Activated CD4-positive, alpha-beta memory T cell treated with anti-CD3 and anti-CD28 coated beads for 36 hours (primary cell): ENCODE measurements at places on chromosomes 7 and 10.
A peak's percentile ranks its signal among the peaks of the same experiment; 100 is the strongest.

DNA sequence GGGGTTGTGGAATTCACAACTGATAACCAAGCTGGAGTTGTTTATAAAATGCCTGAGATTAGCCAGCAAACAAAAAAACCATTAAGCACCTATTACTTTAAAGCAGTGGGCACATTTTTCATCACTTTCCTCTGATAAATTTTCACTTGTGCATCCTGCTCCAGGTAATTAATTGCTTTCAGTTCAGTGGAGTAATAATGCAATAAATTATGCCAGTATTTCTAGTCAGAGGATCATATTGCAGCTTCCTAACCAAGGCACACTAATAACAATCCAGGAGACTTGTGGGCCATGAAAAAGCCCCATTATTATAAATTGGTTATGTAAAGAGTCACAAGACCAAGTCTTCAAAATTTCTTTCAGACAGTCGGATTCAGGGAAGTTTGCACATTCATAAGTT is 193.2 kb downstream of the LRMDA start:
- DNase-seq, result no peak

DNA sequence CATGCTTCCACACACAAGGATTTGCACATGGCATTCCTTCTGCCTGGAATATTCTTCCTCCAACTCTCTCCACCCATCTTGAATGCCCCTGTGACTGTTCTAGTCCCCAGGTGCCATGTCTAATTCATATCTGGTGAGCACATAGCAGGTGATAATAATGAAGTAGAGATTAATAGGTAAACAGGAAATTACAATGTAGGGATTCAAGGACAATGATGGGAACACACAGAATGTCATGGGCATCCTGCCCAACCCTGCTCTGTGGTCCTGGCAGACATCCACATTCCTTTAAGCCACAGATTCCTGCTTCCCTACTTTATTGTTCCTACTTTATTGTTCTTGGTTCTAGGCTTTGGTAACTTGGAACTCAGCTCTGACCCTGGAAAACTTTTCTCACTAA is 115.8 kb downstream of the THSD7A start:
- DNase-seq, result no peak

DNA sequence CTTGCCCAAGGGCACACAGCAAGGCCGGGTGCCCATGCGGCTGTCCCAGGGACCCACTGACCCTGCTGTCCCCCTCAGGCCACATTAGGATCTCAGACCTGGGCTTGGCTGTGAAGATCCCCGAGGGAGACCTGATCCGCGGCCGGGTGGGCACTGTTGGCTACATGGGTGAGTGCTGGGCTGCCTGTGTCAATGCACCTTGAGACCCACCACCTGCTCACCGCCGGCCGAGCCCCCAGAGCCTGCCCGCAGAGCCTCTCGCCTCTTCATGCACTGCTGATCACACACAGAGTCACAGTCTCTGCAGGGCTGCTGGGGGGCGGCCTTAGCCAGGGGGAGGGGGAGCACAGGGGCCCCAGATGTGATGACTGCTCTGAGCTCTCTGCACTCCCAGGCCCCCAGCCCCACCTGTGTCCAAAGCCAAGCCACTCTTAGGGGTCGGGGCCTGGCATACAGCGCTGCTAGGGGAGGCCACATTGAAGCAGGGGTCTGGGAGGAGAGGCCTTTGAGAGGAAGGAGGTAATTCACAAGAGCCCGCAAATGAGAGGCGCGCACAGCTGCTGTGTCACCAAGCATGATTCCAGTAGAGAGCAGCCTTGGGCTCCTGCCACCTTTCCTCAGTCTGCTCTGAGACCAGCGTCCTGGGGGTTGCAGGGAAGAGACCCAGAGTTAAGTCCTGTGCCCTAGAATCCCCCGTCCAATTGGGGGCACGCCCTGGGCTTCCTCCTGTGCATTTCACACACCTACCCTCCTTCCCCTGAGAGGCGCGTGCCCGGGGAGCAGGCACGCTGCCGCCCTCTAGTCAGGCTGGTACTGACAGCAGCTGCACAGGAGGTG is 100.4 kb downstream of the RGS10 start:
- DNase-seq, result no peak

GRCh38 chr10:104433669-104434068 is 80.0 kb downstream of the CFAP58 start:
- DNase-seq, result no peak

DNA sequence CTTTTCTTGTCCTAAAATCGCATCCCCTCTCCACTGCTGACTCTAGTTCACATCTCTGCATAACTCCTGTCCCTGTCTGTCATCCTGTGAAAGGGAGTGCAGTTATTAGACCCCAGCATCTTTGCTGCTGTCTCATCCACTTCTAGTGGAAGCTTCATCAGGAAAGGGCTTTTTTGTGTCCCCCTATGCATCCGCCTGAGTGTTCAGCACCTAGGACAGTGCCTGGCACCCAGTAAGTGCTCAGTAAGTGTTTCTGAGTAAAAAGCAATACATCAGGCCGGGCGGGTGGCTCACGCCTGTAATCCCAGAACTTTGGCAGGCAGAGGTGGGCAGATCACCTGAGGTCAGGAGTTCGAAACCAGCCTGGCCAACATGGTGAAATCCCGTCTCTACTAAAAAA is 211.8 kb upstream of the FOXK1 start:
- DNase-seq, result peak; percentile 10

GRCh38 chr7:40604601-40605438 is 470.0 kb downstream of the SUGCT start:
- peak; percentile 11 for DNase-seq

DNA sequence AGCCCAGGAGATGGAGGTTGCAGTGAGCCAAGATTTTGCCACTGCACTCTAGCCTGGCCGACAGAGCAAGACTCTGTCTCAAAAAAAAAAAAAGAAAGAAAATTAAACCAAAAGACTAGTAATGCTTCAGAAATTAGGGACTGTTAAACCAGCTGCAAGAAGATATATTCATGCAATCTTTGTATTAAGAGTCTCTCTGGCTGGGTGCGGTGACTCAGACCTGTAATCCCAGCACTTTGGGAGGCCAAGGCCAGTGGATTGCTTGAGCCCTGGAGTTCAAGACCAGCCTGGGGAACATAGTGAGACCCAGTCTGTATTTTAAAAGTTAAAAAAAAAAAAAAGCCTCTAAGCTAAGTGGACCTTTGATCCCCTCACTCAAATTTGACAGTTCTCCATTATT is 2.5 kb upstream of the HNRNPF start:
- DNase-seq, result no peak

- no peak for DNase-seq
Observed at GRCh38 chr10:7168414-7168813, 242.4 kb downstream of the SFMBT2 start.

DNA sequence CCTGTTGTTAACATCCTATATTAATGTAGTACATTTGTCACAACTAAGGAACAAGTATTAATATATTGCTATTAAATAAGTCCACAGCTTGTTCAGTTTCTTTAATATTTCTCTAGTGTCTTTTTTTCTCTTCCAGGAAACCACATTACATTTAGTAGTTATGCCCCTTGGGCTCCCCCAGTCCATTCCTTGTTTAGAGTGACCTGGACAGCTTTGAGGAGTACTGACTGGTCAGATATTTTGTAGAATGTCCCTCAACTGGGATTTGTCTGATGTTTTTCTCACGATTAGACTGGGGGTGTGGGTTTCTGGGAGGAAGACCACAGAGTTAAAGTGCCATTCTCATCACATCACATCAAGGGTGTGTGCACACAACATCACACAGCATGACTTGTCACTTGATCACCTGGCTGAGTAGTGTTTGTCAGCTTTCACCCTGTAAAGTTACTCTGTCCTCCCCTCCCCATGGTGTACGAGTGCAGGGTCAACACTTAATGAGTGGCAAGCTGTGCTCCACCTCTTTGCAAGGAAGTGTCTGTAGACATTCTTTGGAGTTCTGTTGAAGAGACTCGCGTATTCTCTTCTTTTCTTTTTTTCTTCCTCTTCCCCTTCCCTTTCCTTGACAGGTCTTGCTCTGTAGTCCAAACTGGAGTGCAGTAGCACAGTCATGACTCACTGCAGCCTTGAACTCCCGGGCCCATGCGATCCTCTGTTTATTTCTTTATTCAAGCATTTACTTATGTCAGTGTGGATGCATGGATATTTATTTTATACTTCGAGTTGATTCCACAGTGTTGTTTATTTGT is 10.2 kb downstream of the LMTK2 start:
- no peak for DNase-seq

DNA sequence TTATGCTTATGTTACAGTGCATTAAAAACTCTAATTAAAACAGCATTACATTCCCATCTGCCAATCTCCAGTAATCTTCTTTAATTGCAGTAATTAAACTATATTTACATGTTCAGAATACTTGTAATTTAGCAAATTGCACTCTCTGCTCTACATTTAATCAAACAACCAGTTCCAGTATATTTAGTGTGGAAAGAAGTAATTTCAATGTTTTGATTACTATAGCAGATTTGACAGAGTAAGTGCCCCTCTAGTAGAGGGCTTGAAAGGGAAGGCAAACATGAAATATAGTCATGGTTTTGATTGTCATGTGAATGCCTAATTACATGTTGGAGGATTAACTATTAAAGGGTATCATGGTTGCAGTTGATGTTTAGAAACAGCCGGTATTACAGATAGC is 739.7 kb downstream of the AUTS2 start:
- DNase-seq, result no peak

GRCh38 chr7:24141874-24142509 is 142.0 kb upstream of the NPY start:
- DNase-seq, result no peak

- DNase-seq, result no peak
Observed at GRCh38 chr10:127148066-127148932, 48.1 kb downstream of the INSYN2A start.

- no peak for DNase-seq
Observed at GRCh38 chr7:7577888-7578287, 11.2 kb downstream of the MIOS start.

GRCh38 chr10:88728107-88728763 is 22.2 kb downstream of the LIPK start:
- peak; percentile 76 for DNase-seq

DNA sequence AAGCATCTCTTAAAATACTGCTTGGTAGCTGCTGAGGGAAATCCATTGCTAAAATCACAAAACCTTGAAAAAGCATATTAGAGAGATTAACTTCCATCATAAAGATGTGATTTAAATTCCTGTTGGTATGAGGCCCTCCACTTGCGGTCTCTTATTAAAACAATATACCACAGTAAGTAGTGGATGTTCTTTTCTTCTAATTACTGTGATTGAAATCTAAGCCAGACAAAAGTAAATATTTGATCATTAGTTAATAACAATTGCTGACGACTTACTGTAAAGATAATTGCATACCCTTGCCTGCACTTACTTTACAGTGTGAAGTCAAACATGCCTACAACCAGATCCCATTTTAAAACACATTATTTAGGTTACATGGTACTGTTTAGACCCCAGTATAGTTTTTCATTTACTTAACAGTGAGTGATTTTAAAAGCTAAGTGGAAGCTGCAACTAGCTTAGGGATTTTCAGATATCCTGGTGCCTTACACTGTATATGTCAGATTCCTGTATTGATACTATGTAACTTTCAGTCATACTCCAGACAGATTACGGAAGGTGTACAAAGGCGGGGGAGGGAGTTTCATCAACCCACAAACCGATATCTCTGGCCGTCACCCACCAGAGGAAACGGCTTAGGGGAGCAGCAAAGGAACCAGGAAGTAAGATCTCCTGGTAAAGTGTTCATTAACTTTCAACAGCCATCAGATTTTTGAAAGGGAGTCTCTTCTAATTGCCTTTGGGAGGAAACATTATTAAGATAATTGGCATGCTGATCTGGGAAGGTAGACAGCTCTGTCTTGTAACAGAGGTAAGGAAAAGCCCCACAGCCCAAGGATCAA is 986 bp downstream of the NRP1 start:
- DNase-seq, result peak; percentile 56

DNA sequence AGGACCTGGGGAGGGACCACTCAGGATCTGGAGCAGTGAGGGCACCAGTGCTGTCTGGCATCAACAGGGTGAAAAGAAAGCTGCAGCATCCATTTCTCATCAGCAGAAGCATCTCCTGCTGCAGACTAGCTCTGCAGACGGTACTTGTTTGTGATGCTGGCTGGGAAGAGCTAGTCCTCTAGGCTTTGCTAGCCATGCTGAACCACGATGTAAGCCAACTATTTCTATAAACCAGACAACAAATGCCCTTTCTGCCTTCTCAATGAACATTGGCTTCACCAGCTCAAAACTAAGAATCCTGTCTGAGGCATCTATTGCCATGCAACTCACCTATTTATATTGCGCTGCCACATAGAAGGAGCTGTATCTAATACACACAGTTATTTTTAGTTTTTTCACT is 65.6 kb downstream of the CTTNBP2 start:
- DNase-seq, result no peak

DNA sequence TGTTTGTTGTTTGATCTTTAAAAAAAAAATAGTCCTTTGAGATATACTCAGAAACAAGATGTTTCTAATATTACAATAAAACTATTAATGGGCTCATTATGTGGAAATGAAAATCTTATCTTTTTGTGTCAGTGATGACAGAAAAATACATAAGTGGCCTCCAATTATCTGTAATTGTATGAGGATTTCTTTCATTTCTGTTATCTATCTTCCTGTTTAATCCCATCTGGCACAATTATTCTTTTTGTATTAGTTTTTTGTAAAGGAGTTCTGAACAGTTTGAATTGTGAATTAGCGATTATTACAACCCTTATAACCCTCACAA is 270.8 kb downstream of the BBS9 start:
- DNase-seq, result no peak

DNA sequence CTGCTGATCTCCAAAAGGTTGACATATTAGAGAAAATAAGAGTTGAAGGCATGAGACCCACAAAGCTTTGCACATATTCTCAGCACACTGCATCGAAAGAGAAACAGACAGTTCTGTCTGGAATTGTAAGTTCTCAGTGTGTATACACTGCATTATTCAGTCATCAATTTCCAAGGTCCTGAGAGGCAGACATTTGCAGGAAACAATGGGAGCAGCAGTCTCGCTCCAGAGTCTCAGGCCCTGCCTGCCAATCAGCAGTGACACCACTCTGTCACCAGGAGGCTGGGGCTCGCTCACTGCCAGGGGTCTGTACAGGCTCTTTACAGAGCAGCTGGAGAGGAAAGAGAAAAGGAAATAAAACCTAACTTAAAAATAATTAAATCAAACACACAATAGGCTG is 36.3 kb downstream of the JAZF1 start:
- DNase-seq, result no peak

DNA sequence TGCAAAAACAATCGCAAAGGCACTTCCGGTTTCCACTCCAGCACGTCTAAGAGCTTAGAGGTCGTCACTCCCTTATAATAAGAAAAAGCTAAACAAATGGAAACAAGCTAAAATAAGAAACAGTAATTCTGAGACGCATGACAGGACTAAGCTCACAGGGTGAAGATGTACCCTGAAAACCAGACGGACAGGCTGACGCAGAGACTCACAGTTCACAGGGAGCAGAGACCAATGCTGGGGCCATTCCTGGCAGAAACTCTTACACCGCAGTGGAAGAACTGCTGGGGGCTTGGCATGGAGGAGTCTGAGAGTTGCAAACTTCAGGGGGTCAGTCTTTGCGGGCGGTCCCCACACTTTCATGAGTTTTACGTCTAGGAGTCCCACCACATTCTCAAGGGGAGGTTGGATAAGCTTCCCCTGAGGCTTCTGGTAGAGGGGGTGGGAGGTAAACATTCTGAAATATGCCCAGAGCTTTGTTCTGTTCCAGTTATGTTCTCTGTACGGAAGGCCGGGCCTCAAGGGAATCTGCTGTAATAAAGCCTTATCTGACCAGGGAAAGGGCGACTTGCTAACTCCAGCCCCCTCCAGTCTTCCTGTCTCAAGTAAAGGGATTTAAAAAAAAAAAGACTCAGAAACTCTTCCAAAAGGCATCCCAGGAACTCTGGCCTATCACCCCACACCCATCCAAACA is 47.8 kb downstream of the BRI3 start:
- no peak for DNase-seq
